Stimulated activated CD4-positive, alpha-beta T cell treated with anti-CD3 and anti-CD28 coated beads, Interleukin-12 subunit alpha, Interleukin-12 subunit beta, amount 100 ng/mL, for 48 hours (primary cell): ENCODE measurements at places on chromosomes 13 and 19.

- no peak for DNase-seq
Observed at GRCh38 chr19:9622531-9622930, 1.5 kb upstream of the ZNF561 start.

- no peak for DNase-seq
Observed at GRCh38 chr13:24921881-24922280, 157.9 kb downstream of the RNF17 start.

DNA sequence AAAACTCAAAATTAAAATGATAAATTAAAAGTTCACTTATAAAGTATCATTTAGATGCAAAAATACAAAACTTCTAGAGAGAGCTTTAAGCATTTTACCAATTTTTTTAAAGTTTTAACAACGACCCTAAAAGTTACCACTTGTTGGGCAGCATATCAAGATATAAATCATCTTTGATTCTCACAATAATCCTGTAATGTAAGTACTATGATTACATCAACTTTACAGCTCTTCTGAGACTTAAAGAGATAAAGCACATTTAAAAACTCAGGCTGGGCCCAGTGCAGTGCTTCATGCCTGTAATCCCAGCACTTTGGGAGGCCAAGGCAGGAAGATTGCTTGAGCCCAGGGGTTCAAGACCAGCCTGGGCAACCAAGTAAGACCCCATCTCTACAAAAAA lies 202.7 kb upstream of the GPC6 start:
- DNase-seq, result no peak

DNA sequence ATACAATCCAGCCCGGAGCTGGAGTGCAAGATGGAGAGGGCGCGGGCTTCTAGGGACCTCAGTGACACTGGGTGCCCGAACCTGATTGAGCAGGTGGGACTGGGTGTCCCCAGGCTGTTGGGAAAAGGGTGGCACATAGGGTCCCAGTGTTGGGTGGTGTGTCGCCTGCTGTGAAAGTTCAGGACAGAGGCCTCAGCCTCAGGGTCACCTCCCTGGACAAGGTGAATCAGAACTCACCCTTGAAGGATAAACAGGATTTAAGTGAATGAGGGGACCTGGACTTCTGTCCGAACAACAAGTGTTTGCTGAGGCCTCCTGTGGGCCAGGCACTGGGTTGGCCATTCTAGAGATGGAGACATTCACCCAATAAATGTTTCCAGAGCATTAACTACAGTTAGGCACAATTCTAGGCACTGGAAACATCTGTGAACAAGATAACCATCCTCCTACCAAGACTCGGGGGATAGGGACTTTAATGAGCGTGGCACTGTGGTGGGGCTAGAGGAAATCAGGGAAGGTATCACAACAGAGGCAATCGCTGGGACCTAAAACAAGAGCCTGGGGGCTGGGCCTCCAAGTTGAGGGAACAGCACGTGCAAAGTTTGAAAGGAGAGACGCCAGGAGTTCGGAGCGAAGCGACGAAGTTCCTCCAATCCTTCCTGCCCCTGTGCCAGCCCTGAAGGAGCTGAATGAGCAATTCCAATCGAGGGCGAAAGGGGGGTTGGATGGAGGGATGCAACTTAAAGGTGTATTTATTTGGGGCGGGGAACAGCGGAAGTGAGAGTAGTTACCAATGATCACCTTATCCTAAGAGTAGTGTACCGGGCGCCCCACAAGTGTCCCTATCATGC lies 921 bp upstream of the POLD1 start:
- DNase-seq, result no peak

GRCh38 chr13:34935841-34936240 lies 6.2 kb upstream of the NBEA start:
- DNase-seq, result no peak

GRCh38 chr13:28136916-28137315 lies 1.4 kb upstream of the PAN3 start:
- no peak for DNase-seq

DNA sequence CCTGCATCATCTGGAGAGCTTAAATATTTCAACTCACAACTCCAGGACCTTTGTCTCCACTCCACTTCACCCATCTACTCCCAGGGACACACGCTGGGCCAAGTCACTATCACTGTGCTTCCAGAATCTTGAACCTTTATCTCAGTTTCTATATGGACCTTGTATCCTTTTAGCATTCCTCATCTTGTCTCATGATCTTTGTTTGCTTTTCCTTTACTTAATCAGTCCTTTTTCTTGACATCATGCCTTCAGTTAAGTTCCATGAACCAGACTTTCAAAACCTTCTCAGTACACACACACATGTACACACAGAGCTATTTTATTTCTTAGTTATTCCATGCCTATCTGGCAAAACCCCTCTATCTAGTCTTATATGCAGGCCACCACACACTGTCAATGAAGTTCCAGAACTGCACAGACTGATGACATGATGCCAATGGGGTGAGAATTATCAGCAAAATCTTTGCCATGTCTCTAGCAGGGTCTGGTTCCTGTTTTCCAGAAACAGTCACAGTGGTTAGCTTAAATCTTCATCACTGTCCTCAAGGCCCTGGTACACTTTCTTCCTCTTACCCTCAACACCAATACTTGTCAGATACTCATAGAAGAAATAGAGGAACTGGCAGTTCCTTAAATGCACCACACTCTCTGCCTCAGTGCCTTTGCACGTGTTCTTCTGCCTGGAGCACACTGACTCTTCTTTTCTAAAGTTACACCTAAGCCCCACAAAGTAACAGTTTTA lies 77.6 kb upstream of the STARD13 start:
- no peak for DNase-seq

- no peak for DNase-seq
Observed at GRCh38 chr19:46959894-46960556, 59.6 kb upstream of the NPAS1 start.

DNA sequence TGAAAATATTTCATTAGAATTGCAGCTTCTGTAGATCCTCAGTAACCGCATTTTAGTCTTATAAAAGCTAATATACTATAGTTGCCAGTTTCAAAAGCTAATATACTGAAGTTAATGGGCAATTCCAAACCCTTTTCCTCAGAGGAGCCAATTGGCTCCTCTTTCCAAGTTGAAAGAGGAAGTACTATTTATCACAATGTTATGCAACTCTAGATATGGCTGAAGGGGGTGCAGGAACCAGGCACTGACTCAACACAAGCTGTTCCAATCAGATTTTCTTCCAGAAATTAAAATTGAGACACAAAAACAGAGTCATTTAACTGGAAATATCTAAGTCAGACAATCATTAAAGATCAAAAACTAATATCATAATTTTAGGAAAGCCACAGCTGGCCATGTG lies 258.9 kb downstream of the PCDH20 start:
- no peak for DNase-seq

GRCh38 chr19:35483089-35483488 lies 7.2 kb downstream of the KRTDAP start:
- no peak for DNase-seq

GRCh38 chr13:19587635-19588300 lies 26.4 kb upstream of the TPTE2 start:
- DNase-seq, result peak; percentile 40

GRCh38 chr13:101332583-101332982 lies 83.7 kb downstream of the NALCN start:
- no peak for DNase-seq
